ENCODE measurements at places on chromosomes 11 and 22.
A peak's percentile ranks its signal among the peaks of the same experiment; 100 is the strongest.

DNA sequence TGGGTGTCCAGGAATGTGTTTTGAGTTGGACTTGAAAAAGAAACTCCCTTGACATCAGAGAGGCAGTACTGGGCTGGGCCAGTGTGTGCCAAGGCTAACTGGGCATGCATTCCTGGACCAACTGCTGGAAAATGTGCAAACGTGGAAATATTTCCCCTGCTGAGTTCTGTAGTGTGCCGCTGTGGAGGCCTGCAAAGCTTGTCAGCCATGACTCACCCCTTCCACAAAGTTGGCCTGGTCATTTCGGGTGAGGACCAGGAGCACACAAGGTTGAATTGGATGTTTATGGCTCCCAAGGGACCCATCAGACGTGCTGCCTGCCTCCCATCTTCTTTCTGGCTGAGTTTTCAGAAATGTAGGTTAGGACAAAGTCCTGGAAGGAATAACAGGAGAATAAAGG is 513.1 kb downstream of the MIAT start:
- DNase-seq, result peak; percentile 8

- no peak for DNase-seq
These were observed 437.4 kb downstream of the JRKL start for GRCh38 chr11:96827164-96827563.

DNA sequence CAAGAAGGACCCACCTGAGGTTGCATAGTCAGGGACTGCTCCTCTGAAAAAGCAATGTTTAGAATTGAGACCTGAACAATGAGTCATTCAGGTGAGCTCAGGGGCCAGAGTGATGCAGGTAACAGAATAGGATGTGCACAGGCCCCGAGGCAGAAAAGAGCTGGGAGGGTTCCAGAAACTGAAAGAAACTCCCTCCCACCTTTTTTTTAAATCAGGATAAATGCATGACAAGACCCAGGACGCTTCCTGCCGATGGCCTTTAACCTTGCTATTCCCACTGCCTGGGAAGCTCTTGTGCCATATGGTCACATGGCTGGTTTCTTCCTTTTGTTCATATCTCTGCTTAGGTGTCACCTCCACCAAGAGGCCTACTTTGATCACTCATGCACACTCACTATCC is 214.2 kb upstream of the ZBED5 start:
- DNase-seq, result no peak

DNA sequence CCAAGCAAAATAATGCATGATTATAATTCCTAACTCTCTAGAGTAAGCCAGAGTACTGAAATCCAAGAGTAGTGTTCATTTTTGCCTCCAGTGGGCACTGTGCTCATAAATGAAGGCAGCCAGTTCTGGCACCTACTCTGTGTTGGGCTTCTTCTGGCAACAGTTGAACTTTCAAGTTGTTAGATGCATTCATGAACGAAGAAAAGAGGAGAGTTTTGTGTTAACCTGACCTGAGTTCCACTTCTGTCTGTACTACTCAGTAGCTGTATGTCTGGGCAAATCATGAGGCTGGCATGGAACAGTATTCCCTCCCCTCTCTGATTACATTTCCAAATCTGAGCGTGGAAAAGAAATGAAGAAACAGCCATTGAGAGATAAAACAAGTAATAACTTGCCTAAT is 20.3 kb upstream of the TENM4 start:
- DNase-seq, result peak; percentile 2

DNA sequence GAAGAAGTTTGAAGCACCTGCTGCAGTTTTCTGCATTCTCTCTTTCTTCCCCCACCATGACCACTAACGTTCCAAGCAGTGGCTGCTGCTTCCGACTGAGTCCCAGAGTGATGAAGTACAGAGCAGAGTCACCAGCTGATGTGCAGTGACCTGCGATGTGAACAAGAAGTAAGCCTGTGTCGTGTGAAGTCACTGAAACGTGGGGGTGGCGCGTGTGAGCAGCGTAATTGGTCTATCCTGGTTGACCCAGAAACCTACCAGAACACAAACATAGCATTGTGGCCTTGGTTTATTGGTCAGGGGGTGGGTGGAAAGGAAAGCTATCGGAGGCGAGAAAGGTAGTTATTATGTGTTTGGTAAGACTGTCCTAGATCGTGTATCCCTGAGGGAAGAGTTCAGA is 3.5 kb downstream of the KRTAP5-7 start:
- DNase-seq, result no peak

- no peak for DNase-seq
These were observed 30.2 kb downstream of the C11orf91 start for GRCh38 chr11:33670250-33671011.

- peak; percentile 7 for DNase-seq
These were observed 206.1 kb downstream of the PGR start for GRCh38 chr11:100923555-100923954.

DNA sequence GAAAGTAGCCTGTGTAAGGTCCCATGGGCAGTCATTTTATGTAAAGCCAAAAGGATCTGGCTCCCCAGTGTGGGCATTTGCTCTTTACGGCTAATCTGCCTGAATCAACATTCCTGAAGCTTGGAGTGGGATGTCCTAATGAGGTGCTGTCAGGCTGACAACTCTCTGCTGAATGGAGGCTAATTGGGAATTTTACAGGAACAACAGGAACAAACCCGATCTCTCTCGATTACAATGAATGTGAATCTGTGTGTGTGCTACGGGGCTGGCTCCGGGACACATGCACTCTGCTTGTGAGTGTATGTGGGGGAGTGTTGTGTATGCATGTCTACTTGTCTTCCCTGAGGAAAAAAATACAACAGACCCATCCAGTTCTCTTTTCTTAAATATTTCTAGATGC is 415.2 kb downstream of the TENM4 start:
- DNase-seq, result no peak

GRCh38 chr11:2582946-2583604 is 116.7 kb downstream of the KCNQ1OT1 start:
- no peak for DNase-seq

- no peak for DNase-seq
These were observed 13.5 kb downstream of the MCAT start for GRCh38 chr22:43129426-43130425.

- no peak for DNase-seq
These were observed 699 bp upstream of the SDF2L1 start for GRCh38 chr22:21641417-21641788.

DNA sequence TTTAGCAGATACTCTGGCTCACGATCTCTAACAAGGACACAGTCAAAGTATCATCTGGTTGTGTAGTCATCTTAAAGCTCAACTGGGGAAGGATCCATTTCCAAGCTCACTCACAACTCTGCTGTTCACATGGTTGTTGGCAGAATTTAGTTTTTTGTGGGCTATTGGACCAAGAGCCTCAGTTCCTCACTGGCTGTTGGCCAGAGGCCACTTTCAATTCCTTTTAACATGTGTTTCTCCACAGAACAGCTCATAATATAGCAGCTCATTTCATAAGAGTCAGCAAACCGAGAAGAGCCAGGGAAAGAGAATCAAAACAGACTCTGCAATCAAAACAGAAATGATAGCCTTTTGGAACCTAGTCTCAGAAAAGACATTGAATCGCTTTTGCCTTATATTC is 22.6 kb downstream of the IZUMO1R start:
- no peak for DNase-seq

DNA sequence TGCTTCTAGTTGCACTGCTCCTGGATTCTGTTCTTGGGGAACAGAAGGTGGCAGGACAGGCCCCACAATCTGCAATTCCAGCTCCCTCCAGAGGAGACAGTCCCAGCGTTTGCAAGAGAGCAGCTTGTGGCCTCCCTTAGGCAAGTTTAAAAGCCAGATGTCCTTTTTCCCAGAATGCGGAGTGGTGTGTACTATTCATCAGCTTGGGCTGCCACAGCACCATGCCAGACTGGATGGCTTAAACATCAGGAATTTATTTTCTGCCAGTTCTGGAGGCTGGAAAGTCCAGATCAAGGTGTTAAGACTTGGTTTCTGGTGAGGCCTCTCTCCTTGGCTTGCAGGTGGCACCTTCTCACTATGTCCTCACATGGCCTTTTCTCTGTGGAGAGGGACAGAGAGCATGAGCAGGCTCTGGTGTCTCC is 11.7 kb downstream of the MIAT start:
- peak; percentile 42 for DNase-seq

- no peak for DNase-seq
These were observed 5.9 kb upstream of the GRAMD4 start for GRCh38 chr22:46614025-46614931.

DNA sequence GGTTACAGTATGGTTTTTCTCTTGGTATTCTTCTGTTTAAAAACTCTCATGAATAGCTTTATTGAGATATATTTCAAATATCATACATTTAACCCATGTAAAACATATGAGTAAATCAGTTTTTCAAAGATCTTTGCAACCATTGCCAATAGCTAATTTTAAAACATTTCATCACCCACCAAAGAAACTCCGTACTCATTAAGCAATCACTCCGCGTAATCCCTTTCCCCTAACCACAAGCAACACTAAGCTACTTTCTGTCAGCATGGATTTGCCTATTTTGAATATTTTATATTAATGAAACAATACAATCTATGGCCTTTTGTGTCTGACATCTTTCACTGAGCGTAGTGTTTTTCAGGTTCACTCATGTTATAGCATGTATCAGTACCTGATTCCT is 697.9 kb upstream of the ANO5 start:
- DNase-seq, result no peak

DNA sequence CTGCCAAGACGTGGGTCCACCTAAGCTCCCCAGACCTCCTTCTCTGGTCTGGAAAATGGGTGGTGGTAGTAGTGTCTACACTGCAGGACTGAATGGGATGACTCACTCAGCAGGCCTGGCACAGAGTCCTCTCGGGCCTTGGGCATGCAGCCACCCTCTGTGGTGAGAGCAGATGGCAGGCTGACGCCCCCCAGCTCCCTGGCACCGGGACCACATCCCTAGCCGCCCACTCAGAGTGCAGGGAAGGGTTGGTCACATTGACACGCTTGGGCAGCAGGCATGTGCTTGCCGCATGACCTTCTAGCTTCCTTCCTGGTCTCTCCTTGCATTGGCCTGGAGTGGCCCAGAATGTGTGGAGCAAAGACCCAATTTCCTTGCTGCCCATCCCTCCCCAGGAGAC is 30.7 kb upstream of the PRODH start:
- no peak for DNase-seq

DNA sequence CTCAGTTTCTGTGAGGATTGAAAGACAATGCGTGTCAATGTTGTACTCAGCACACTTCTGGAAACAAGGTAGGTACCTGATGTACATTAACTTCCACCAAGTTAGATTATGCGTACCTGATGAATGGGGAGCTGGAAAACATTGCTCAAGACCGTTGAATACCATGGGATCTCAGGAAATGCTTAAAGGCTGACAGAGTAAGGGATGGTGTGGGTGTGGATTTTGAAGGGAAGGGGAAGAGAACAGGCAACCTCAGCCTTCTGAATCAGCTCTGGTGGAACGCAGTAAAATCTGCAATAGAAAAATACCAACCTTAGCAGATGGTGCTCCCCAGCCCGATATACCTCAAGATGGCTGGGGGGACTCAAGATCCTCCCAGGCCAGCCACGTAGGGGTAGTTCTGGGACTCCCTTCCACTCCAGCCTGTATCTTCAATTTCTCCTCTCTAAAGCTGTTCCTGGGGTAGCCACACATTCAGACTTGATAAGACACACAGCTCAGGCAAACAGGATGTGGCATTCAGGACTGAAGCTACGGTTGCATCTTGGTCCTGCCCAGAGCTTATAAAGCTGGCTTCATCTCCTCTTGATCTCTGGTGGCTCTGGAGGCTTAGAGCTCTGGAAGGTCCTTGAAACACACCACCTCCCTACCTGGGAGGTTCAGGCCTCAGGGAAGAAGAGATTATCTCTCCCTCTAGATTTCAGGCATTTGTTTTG is 111.8 kb downstream of the CTNND1 start:
- no peak for DNase-seq

GRCh38 chr11:15062599-15062998 is 10.8 kb upstream of the CALCB start:
- DNase-seq, result no peak

GRCh38 chr22:46350121-46350520 is 14.6 kb downstream of the TRMU start:
- DNase-seq, result no peak

DNA sequence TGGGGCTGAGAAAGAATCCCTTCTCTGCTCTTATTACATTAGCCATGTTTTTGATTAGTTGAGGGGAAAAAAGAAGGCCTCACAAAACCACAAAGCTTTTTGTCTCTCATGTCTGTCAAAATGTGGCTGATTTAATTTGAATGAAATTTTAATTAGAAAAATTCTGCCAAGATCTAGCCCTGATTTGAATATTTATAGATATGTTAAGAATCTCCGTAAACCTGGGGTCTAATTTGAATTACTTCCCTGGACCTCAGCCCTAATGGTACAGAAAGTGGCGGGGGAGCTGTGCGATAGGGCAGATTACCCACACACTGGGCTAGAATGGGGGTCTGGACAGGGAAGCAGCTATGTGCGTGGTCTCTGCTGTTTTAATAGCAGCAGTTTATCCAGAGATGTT is 141.3 kb upstream of the TTC12 start:
- no peak for DNase-seq

- no peak for DNase-seq
These were observed 8.3 kb upstream of the FGF19 start for GRCh38 chr11:69711822-69712801.

DNA sequence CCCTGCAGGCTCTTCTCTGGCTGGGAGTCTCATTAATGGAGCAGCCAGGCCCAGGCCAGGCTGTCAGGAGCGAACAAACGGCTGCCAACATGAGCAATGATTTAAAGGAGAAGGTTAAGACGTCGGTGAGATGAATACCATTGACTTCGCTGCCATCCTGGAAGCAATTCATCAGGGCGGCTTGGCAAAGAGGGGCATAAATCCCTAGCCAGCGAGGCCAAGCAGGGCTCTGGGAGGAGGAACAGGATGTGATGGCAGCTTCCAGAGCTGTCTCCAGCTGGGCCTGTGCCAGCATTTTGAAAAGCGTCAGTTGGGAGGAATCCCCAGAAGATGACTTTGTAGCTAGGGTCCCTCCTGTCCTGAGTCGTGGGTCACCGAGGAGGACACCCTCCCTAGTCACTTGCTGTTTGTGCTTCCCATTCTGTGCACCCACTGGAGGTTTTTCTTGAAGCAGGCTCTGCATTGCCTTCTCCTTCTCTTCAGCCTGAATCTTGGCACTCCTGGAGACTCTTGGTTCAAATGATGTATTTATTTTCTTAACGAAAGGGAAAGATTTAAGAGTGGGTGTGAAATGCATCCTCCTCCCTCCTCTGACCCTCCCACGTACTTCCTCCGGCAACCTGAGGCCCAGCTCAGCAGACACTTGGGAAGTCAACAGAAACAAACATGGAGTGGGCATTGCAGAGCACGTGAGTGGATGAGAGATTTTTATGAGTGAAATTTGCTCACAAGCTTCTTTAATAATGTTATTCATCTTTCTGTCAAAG is 476.3 kb upstream of the CADM1 start:
- DNase-seq, result no peak

Data from Caki2 (cell line).